Adipocyte (in vitro differentiated cells): ENCODE measurements at places on chromosomes 6 and 20.
A peak's percentile ranks its signal among the peaks of the same experiment; 100 is the strongest.

GRCh38 chr6:44268095-44268628, 2.1 kb upstream of the TMEM151B start:
- peak; percentile 68 for DNase-seq

DNA sequence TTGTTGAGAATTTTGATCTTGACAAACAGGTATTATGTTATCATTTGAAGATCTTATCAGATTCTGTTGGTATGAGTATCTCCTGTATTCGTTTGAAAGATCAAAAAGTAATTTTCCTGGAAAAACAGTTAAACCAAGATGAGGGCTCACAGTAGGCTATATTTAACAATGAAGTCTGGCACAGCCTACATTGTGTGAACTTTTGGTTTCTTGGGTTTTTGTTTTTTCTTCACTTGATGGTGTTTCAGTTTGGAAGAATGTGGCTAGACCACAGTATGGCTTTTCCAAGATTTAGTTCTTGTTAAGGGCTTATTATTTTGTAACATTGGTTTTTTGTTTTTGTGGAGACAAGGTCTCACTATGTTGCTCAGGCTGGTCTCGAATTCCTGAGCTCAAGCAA, 306.4 kb downstream of the CDKAL1 start:
- DNase-seq, result peak; percentile 37

GRCh38 chr6:37139230-37139962, 30.6 kb upstream of the PIM1 start:
- no peak for DNase-seq

DNA sequence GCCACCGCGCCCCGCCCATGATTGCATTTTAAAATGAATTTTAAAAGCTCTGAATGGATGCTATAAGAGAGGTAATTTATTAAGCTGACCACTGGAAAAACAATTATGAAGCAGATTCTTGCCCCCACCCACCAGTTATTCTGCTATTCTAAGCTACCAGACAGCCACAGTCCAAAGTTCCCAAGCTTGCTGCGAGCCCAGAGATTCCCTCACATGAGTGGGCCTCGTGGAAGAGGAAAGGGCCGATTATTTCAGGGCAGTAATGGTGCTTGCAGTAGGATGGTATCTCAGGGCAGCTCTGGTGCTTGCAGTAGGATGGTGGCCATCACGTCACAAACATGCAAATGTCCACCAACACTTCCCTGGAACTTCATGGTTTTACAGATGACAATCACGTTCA, 56.7 kb downstream of the SLC22A23 start:
- no peak for DNase-seq

GRCh38 chr20:51118216-51118615, 95.3 kb upstream of the KCNG1 start:
- DNase-seq, result no peak

GRCh38 chr6:11209369-11209768, 23.1 kb downstream of the NEDD9 start:
- no peak for DNase-seq

DNA sequence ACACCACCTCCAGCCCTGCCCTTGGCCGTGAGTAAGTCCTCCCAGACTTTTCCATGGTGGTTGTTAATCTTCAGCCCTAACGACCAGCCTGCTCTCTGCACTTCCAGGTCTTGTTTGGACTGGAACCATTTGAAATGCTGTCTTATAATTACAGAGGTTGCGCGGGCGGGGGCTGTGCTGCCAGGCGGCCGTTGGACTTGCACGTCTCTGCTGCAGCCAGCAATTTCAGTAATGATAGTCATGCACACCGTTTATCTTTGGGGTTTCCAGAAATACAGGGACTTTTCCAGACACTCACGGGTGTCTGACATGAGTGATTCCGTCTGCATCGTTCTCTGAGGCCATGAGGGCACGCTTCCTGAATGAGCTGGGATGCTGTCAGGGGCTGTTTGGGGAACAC, 118.2 kb downstream of the BMP7 start:
- DNase-seq, result no peak

DNA sequence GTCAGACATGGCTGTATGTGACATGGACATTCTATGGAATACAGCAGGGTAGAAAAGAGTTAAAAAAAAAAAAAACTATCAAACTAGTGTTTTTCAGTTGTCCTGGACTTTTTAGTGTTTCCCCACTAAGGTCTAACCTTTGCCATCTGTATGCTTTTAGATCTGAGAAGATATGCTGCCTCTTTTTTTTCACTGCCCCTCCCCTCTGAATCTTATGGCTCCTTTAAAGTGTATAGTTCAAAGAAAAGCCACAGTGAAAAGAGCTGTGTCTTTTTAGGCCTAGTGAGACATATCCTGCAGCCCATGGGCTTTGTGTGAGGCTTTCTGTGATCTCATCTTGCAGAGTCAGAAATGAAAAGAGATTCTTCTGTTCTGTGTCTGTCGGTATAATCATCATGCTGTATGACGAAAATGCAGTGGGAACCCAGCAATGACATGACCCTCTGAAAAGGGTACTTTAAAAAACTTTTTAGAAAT, 29.3 kb downstream of the ADGRG6 start:
- DNase-seq, result no peak

- no peak for DNase-seq
Observed at GRCh38 chr6:35160642-35161041, 19.5 kb upstream of the TCP11 start.

DNA sequence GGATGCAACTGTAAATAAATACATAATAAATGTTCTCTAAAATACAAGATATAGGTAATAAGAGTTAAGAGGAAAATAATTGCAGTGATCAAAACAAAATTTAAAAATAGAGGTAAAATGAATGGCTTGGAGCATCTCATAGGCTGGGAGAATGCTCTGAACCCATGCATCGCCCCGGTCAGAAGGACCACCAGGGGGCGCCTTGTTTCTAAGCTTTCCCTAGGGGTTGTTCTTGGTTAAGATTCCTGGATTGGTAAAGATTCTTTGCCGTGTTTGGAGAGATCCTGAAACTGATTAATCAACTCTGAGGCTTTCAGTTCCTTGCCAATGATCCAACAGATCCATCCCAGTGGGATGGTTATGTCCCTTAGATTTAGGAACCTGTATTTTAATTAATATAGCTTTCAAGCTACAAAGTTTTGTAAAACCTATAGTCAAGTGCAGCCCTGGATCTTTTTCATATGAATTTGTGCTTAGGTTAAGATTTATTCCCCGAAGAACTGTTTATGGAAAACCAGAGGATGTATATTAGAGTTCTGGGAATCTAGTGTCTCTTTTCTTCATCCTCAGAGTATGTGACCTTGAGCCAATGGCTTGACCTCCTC, 45.3 kb upstream of the PRELID3B start:
- DNase-seq, result peak; percentile 80
